Stimulated activated CD4-positive, alpha-beta T cell treated with anti-CD3 and anti-CD28 coated beads, Interleukin-15, amount 100 ng/mL, for 48 hours (primary cell): ENCODE measurements at places on chromosomes 1 and 21.

- DNase-seq: no peak
Observed at GRCh38 chr1:24516506-24516905, 13.9 kb downstream of the RCAN3 start.

DNA sequence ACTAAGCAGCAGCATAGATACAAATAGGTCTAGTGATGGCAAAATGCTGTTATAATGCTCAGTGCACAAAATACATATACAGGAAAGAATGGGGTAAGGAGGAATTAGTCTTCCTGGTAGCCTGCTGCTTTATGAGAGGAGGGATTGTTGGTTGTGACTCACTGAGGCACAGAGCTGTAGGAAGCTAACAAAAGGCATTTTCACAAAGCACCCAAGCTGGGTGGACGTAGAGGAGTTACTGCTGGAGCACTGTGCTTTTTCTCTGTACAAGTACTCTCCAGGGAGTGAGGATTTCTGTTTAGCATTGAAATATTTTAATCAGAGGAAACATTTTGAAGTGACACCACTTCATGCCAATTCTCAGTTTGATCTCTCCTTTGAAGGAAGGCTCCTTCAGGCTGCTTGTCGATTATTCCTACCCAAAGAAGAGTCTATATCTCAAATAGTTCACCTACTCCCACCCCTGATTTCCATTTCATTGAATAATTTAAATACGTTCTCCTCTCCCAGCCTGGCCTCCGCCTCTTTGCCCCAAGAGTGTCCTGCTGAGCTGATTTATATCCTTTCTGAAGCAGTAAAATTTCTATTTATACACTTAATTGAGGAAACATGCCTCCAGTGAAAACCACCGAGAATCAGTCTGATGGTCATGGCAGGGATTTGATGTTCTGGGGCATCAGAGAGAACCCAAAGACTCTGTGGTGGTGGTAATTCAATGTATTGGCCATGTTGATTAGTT, 271.9 kb downstream of the HHAT start:
- DNase-seq: no peak

- no peak for DNase-seq
Observed at GRCh38 chr1:63908016-63908415, 134.2 kb downstream of the ROR1 start.

DNA sequence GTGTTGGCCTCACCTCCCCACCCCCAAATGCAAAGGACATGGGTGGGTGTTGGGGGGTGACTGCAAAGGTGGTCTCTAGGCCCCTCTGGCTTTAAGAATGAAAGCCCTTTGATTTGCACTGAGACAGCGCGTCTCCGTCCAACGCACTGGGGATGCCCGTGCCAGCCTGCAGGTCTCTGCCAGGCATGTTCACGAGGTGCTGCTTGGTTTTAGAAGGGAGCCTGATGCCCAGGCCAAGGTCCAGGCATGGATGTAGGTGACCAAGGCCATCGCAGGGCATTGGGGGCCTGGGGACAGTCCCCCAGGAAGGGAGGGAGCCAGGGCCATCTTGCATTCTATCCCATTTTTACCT, 363.6 kb upstream of the VAMP3 start:
- DNase-seq: no peak

- DNase-seq: peak; percentile 65
Observed at GRCh38 chr1:27341525-27342252, at the start of gene SYTL1. TSS of gene SYTL1 (plus strand) at chr1:27342022. CDS start at chr1:27345335, 3,313 bp downstream.

DNA sequence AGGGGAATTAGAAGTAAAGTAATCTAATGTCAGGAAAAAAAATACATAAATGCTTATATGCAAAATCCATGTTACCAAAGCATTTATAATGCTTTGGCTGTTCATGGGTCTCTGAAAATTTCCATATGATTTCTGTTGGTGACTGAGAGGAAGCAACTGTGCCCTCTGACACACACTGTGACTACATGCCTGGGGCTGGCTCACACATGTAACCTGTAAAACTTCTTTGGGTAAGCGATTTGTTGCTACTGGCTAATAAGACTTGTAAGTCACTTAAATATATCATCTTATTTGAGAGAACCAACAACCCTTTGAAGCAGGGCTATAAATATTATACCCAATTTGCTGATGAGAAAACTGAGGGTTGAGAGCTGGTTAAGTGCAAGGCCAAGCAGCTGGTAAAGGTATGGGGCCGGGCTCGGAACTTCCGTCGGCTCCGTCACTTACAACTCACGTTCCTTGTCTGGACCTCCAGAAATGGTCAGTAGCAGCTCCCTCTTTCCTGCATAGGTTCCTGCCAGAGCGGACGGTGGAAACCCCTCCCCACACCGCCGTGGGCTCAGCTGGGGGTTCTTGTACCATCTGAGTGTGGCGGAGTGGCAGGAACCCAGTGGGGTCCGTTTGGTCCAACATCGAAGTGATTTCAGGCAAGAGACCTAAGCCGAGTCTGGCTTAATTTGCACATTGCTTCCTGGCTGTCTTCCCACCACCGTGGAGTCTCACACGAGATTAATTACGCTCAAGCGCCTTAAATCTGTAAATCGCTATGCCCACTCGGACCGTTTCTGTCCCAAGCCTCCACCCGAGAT, 714 bp downstream of the DFFA start:
- DNase-seq: no peak

GRCh38 chr1:4797429-4797828, 143.0 kb downstream of the AJAP1 start:
- DNase-seq: no peak

- DNase-seq: no peak
Observed at GRCh38 chr1:227753999-227754711, 18.9 kb downstream of the SNAP47 start.

DNA sequence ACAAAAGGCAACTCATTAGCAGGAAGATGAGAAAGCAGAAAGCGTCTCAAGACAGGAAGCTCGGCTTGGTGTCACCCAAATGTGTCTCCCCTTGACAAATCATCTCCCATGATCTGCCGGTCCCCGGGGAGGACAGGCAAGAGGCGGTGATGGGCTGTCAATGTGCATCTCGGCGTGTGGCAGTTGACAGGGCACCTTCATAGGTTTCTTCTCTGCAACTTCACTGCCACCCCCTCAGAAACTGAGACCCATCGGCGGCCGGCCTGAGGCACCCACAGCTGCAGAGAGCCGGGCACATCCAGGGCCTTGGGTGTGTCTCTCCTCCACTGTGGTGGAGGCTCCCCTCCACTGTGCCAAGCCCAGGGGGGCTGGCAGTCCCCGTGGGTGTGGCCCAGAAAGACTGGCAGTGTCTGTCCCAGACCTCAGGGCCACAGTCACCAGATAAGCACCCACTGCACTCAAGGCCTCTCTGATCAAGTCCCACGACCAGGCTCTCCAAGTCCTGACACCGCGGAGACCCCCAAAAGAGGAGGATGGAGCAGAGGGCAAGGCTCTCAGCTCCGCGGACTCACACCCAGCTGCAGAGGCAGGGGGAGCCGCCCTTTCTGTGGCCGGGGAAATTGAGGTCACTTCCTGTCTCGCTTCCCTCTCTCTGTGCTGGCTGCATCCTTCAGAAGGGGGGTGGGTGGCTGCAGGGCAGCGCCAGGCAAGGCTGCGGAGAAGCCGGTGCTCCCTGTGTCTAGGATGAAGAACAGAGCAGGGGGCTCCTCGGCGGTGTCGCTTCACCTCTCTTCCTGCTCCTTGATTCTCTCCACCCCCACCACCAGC, 39.6 kb upstream of the LBR start:
- DNase-seq: peak; percentile 72

- no peak for DNase-seq
Observed at GRCh38 chr1:50420689-50421365, 2.4 kb downstream of the DMRTA2 start.
